ENCODE measurements at places on chromosomes 6 and 20.

GRCh38 chr20:460180-460579 is 2.2 kb downstream of the TBC1D20 start:
- no peak for DNase-seq

GRCh38 chr20:50146732-50147662 is 6.5 kb downstream of the PEDS1 start:
- peak; percentile 62 for DNase-seq

DNA sequence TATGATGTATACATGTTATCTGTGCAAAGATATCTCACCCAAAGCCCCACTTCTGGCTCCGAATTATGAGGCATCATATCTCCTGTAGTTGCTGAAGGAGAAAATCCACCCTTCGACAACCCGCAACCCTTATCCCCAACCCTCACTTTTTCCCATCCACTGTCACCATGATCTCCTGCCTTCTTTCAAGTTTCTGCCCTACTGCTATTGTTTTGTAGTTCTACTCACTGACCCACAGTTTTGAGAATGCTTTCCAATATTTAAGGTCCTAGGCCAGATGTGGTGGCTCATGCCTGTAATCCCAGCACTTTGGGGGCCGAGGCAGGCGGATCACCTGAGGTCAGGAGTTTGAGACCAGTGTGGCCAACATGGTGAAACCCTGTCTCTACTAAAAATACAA is 22.2 kb downstream of the ADGRF1 start:
- DNase-seq: no peak

- no peak for DNase-seq
Measured at GRCh38 chr6:53598265-53598907, 53.5 kb upstream of the GCLC start.

DNA sequence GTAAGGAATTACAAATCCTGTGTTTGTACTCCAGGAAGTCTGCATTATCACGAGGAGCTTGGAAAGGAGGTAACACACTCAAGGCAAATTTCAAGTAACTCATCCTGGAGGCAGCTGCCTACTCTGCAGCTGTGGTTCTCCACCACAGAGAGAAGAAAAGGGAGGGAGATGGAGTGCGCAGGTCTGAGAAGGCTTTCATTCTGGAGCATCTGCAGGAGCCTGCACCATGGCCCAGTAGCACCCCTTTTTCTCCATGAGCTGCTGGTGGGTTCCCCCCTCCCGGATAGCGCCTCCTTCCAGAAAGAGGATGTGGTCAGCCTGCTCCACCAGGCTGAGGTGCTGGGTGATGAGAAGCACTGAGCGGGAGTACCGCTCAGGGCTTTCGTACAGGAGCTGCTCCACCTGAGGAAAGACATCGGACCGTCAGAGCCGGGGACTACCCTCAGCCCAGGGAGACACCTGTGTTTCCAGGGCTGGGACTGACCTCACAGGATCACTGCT is 1.6 kb upstream of the PSMB8 start:
- DNase-seq: no peak

DNA sequence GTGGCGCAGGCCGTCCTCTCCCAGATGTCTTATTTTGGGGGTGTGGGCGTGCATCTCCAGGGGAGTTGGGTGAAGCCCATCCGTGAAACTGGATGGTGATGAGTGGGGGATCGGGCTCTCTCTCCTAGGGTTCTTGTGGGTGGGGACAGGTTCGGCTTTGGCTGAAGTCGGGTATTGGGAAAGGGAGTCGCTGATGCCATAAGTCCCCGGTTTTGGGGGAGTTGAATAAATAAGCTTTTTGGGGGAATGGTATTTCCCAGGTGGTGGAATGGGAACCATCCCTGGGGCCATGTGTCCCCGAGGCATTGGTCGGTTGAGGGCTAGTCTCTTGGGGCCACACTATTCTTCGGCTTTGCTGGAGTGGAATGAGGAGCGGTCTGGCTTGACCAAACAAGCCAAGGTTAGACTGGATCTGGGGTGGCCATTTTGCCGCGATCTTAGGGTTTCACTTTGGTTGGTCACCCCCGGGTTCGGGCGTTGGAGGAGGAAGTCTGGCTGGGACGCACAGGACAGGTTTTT is 481 bp downstream of the ZNF133 start:
- no peak for DNase-seq

DNA sequence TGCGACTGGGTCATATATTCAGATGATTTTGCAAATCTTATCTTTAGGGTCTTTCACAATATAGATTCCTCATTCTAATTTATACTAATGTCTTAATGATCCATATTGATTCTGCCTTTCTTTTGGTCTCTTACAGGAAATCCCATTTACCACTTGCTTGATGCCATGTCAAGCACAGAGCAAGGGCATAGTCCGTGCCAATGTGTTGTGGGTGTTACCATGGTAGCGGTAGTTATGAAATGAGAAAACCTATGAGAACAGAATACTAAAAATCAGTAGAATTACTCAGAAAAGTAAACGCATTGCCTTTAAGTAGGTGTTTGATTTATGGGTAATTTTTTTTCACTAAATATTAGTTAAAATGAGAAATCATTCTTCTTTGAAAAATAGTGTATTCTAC is 153.9 kb upstream of the RAB32 start:
- no peak for DNase-seq

GRCh38 chr6:1574083-1574761 is 35.5 kb upstream of the FOXC1 start:
- DNase-seq: no peak

- DNase-seq: no peak
Measured at GRCh38 chr6:167565884-167566599, 241.2 kb downstream of the TTLL2 start.

DNA sequence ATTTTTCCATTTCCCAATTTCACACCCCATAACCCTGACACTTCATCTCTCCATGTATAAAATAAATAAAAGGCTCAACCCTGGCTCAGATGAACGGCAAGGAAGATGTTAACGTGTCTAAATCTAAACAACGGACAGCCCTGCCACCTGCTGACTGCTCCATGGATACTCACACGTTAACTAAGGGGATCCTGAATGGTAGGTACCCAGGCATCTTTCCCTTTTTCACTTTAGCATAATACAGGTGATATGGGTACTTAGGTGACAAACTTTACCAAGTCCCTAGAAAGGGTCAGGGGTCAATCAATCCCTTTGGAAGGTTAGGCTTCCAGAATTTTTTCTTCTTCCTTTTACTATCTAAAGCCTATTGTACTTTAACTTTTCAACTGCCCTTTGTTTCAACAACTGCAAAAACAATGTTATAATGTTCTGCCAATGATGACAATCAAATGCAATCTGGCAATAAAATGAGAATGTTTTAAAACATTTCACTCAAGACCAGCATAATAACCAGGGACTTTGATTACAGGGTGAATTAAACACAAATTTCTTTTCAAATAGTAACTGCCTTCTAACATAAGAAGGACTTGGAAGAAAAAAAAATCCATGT is 52.4 kb upstream of the IPCEF1 start:
- no peak for DNase-seq

DNA sequence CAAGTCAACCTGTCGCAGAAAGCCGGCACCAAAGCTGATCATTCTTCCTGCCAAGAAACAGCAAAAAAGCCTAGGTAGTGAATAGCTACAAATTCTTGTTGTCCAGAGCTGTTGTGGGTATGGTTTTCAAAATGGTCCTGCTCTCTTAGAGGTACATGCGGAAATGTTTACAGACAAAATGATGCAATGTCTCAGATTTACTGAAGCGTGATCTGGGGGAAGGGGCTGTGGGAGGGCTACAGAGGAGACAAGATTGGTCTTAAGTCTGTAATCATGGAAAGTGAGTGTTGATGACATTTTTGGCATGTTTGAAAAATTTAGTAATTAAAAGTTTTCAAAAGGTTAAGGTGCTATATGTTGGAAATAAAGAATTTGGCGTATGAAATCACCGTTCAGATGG is 6.2 kb downstream of the NTSR1 start:
- DNase-seq: no peak

Measured in activated T-cell treated with anti-CD3 and anti-CD28 coated beads for 1 hour (primary cell).